Ammon's horn (tissue), 1 donor: ENCODE measurements at places on chromosomes 2 and 18.

DNA sequence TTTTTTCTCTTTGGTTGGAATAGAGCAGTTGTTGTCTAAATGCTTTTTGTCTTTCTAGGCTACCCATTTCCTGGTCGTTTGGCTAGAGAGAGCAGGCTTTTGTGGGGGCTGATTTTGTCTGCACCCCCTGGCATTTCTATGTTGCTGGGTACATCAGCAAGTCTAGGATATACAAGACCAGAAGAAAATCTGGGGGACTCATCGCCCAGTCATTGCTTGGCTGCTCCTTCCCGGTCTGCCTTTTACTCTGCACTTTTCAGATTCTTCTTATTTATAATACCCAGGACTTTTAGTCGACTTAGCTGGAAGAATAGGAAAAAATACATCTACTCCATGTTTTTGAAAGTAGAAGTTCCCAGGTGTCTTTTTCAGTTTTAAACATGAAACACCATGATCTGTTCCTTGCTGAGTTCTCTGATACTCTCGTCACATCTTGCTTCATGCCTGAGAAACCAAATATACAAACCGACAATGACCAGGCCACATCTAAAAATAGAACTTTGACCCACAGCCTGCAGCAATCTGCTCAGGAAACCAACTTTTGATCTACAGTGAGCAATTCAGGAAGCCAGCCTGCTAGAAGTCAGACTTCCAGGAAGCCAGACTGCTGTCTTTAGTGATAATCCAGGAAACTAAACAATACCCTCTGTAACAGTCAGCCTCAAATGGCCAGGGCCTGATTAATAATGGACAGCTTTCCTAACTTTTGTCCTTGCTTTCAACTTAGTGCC, 163.8 kb upstream of the MEX3C start:
- no peak for DNase-seq

GRCh38 chr2:38435775-38436174, 58.7 kb upstream of the ATL2 start:
- DNase-seq = no peak

DNA sequence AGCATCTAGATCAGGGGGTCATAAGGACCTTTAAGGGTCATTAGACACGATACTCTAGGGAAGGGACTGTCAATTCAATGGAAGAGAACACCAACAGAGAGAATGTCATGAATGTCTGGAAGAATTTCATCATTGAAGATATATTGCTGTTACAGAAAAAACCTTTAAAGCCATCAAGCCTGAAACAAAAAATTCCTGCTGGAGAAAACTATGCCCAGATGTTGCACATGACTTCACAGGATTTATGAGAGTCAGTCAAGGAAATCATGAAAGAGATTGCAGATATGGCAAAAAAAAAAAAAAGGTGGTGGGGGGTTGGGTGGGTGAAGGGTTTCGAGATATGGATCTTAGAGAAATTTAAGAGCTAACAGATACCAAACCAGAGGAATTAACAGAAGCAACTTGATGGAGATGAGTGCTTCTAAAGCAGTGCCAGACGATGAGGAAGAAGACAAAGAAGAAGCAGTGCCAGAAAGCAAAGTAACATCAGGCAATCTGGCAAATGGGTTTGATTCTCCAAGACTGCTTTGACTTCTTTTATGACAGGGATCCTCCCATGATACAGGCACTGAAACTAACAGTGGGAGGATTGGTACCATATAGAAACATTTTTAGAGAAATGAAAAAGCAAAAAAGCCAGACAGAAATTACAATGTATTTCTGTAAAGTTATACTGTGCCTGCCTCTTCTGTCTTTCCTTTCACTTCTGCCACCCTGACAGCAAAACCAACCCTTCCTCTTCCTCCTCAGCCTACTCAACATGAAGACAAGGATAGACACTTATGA, 28.5 kb downstream of the MAP4K3 start:
- DNase-seq = peak; percentile 22

GRCh38 chr2:191854382-191855372, 7.8 kb upstream of the CAVIN2 start:
- DNase-seq = no peak

GRCh38 chr2:98335271-98335670, 11.0 kb upstream of the CNGA3 start:
- no peak for DNase-seq

DNA sequence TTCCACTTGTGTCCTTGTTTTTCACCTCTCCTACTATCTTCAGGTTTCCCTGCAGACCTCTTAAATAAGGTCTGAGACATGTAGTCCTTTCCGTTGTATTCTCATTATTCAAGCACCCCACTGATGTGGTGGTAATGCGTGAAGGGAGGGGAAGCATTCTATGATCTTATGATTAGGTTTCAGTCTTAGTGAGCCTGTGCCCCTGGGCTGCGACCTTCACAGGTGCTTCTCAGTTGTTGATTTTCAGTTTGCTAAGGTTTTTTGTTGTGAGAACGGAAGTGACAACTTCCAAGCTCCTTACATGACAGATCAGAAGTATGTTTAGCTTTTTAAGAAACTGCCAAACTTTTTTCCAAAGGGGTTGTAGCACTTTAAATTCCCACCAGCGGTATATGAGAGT, 41.3 kb downstream of the VPS54 start:
- DNase-seq = no peak

DNA sequence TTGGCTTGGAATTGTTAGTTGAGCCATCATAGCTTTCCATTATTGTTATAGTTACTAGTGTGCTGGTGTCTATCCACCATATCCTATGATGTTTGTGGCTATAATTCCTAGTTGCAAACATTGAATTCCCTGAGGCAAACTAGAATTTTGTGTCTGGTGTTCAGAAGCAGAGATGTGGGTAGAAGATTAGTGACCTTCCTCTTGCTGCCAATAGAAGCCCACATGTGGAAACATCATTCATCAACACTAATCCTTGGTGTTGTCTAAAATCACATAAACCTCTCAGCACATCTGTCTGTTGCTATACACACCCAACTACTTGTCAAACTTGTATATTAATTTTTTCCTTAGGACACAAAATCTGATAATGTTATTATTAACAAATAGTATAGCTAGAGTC, 374.1 kb downstream of the TGIF1 start:
- no peak for DNase-seq

GRCh38 chr2:201648-202433, 62.0 kb downstream of the SH3YL1 start:
- no peak for DNase-seq

DNA sequence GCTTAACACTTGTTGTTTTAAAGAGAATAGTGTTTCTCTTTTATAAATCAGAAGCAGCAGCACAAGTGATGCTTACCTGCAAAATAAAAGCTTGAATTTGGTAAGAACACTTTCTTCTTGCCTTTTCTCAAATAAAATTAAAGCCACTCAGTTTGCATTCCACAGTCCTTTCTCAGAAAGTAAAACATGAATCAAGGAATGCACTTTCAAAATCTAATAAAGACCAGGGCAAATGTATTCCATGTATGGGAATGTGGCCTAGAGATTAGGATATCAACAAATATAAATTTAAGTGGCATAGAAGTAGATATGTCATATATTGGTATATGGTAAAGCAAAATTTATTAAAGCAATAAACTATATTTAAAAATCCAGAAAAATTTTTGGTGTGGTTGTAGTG, 352.8 kb downstream of the THSD7B start:
- no peak for DNase-seq

- DNase-seq = no peak
Measured at GRCh38 chr2:53527056-53527455, 240.5 kb upstream of the CHAC2 start.

DNA sequence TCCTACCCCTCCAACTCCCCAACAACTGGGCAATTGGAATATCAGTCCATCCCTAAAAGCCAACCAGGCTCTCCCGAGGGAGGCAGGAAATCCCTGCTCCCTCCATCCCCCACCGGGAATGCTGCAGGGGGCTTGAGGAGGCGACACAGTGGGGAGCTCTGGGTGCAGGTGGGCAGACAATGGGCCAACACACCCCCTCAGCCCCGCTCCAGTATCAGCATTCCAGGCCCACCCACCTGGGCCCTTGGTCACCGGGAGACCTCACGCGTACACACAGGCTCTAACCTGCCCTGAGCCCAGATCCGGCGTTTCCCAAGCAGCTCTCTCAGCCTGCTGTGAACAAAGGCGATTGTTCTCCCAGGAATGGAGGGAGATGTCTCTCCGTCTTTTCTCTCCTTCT, 37.6 kb upstream of the FZD7 start:
- no peak for DNase-seq

DNA sequence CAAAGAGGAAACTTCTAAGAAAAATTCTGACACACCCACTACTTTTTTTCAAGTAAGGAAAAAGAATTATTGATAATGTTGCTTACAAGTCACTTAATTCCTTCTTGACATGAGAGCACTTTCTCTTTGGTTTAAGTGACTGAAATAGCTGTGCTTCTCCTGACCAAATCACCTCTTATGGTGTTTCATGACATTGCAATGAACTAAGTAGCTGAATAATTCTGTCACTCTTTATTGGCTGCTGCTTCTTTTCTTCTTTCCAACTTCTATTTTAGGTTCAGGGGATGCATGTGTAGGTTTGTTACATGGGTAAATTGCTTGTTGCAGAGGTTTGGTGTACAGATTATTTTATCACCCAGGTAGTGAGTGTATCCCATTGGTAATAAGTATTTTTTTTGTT, 447.6 kb upstream of the NETO1 start:
- no peak for DNase-seq
